ACHN (cell line): ENCODE measurements at places on chromosomes 6 and 20.

DNA sequence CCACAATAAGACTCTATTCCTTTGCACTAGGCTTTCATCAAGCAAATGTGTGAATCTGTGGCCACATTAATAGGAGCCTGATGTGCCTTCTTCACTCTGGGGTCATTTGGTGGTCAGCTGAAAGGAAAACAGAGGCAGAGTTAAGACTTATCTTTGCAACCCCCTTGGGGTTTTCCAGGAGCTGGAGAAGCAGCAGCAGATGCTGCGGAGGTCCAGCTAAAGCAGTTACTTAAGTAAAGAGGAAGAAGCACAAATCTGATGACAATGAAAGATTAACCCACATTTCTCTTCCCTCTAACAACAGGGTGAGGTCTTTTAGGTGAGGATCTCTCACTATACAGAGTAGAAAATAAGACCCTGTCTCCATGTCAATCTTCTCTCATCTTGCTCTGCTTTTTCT lies 45.4 kb upstream of the QKI start:
- no peak for DNase-seq

DNA sequence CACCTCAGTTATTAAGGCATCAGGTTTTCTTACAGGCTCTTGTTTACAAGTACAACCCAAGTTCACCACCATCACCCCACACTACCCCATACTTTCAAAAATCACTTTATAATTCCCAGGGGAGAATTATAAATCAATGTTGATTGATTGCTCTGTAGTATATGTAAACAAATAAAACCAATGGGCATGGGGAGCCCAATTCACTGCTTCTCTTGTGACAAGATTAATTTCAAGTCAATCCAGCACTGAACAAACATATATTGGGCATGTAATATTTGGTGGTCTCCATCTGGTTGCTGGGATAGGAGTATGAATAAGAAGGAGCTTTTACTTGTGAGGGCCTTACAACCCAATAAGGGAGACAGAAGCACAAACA lies 95.8 kb downstream of the CLVS2 start:
- no peak for DNase-seq

- DNase-seq = no peak
Measured at GRCh38 chr6:42973926-42974325, 5.1 kb downstream of the PEX6 start.

DNA sequence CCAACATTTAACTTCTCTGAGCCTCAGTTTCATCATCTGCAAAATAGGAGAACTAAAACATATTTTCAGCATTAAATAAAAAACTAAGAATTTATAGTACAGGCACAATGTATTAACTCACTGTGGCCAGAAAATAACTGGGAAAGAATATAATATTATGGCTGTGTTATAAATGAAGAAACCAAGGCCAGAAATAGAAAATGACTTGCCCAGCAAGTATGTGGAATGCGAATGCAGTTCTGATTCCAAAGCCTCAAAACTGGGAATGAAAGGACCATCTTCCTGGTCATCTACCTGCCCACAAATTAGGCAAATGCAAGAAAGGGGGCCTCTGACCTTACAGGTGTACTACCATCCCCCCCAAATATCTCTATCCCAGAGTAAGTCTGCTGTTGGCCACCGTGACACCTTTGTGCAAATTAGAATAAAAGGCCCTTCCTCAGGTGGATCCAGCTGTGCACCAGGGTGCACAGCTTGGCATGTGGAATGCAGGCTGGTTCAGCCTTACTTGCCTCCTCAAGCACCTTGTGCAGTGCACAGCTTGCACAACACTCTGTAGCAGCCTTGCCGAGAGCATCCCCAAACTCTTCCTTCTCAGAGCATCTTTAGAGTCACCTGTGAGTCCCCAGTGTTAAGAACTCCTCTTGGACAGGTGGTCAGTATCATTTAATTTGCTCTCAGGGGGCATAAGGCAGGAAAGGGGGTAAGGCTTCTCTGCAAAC lies 4.4 kb downstream of the SLC13A3 start:
- no peak for DNase-seq

DNA sequence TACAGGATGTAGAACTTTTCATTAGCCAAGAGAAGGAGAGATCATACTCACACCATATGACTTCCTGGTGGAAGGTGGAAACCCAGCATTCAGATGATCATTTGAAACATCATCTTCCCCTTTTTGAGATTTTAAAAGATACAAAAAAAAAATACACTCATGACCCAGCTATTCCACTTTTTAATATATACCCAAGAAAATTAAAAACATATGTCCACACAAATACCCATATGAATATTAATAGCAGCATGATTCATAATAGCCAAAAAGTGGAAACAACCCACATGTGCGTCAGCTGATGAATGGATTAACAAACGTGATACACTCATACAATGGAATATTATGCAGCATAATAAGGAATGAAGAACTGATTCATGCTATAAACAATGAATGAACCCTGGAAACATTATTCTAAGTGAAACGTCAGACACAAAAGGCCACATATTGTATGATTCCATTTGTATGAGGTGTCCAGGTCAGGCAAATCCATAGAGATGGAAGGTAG lies 130.0 kb upstream of the SGK1 start:
- DNase-seq = no peak

DNA sequence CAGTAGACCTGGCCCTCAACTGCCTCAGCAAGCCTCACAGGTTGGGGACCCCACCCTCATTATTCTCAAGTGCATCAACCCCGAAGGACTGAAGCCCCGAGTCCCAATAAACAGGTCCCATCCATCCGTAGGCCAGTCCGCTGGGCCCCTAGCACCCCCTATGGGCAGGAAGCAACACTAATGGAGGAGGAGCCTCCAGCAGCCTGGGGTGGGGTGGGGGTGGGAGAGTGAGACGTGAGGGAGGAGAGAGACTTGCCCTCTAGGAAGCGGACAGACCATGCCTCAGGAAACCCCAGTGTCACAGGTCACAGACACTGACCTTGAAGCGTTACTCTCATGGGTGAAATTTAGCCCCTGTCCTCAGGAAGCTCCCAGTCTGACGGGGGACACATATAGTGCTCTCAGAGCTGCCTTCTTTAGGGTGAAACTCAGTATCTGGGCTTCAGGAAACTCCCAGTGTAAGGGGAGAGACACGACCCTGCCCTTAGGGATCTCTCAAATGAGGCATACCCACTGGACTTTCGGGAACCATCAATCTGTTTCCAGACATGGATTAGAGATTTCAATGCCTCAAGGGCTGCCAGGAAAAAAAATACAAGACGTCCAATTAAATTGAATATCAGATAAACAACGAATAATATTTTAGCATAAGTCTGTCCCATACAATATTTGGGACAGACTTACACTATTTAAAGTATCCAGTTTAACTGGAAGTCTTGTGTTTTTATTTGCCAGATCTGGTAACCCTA lies 125.8 kb downstream of the MRPL14 start:
- DNase-seq = peak; percentile 34

DNA sequence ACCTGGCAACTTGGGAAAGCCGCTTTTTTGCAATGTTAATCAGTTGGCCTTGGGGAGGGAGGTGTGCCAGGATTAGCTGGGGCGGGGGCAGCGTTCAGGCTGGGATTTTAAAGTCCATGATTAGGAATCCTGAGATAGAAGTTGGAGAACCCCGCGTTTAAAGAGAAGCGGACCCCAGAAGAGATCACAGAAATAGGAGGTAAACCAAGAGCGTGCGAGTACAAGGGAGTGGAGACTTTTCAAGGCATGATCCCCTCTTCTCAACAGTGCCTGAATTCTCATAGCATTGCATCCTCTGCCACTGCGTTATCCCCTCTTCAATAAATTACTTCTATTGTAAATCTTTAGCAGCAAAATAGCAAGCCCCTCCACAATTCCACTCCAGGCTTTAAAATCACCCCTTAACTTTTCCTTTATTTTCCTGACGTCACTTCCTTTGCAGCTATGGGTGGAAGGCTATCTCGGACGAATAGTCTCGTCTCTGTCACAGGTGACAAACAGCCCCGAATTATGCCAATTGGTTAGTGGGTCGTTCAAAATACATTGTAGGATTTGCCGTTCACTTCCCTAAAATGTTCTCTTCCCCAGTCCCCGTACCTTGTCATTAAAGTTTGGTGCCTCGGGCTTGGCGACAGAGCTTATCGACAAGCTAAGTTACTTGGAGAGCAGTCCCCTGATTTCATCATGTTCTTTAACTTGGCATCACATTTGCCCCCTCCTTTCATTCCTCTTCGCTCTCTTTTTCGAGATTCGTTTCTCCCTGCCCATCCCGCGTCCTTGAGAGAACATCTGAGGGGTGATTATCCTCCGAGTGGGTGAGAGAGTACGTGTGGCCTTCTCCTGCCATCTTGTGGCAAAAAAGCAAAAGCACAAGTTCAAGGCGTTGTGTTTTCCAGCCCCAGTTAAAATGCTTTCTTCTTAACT lies 17.1 kb downstream of the OR2B2 start:
- peak; percentile 86 for DNase-seq

- no peak for DNase-seq
Measured at GRCh38 chr20:13526551-13526950, 112.2 kb downstream of the TASP1 start.

GRCh38 chr6:108966855-108967755 lies 118.9 kb downstream of the ARMC2 start:
- DNase-seq = no peak

DNA sequence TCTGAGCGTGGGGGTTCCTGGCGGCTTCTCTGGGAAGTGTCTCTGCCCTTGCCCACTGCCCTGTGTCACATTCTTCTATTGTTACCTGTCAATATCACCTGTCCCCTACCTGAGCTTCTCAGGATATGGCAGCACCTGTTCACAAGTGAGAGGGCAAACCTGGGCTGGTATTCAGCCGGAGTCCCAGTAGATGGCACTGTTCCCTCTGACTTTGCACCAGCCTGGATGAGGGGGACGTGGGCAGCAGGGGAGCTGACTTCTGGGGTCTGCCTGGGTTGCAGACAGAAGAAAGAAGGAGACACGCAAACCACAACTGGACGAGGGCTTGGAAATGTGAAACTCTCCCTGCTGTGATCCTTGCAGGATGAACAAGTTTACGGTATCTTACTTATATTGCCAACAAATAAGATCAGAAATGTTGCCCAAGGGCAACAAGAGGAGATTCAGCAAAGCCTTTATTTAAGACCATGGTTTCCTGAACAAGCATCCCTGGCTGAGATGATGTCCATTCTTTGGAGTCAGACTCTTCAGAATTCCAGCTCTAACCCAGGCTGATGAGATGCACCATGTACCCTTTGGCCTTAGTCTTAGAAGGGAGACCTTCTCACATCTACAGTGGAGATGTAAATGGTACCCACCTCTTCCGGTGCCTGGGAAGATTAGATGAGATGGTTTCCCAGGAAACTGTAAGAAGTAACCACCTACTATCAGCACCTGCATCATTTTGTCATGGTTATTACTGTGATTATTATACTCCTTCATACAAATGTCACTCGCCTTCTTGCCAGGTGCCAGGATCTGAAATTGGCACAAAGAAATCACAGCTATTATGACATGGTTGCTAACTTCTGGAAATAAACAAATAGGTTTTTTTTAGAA lies 400.0 kb upstream of the CDH4 start:
- peak; percentile 19 for DNase-seq

GRCh38 chr6:157989541-157990289 lies 8.1 kb downstream of the SYNJ2 start:
- DNase-seq = peak; percentile 71

DNA sequence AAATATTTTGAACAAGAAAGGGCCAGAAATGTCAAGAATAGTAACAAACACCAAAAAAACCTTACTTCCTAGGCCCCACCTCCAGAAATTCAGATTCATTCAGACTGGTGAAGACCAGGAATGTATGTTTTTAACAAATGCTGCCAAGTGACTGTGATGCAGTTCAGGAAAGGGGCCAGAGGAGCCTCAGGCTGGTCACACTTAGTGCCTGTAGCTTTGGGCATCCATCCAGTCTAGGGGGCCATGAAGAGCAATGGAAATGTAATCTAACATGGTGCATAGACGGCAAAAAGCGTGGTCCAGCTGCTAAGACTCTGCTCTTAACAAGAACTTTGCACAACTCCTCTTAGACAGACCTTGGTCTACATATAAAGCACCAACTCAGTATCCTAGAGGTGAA lies 7.1 kb downstream of the GJA1 start:
- no peak for DNase-seq

DNA sequence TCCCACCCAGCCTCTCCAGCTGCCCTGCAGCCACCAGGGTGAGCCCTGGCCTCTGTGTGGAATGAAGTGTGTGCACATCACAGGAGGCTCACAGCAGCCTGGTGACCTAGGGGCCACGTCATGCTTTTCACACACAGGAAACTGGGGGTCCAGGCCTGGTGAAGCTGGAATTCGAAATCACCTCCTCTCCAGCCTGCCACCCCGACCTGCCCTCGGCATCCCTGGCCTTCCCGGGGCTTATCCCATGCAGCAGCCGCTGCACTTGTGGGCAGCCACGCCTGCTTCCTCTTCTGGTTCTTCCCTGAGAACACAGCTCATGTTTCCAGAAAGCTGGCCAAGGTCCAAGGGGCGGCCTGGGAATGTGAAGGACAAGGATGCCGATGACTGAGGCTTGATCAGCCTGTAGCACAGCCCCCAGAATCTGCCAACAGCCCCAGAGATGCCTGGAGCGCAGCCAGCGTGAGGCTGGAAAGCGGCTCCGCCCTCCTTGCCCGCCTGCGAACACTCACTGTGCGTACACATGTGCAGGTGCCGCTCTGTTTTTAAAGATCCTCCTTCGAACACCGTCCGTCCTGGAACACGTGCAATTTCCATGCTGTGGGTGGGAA lies 4.2 kb upstream of the NTSR1 start:
- DNase-seq = peak; percentile 83

DNA sequence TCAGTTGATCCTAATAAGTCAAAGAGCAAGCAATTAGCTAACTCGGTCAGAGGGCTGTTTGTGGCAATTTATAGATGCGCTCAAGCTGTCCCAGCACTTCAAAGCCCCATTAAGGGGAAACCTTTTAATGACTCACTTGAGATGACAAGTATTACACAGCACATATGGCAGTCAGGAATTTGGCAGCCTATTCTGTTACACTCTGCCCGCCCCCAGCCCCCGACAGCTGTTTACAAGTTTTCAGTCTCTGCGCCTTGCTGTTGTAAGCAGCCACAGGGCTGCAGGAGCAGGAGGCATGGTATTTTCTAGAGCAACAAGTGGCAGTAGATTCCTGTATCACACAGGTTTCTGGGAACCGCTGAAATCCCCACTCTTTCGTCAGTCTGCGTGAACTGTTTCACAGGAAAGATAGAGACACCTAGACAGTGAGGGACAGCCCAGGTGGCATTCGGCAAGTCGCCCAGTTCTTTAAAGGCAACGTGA lies 263.0 kb downstream of the FOXC1 start:
- no peak for DNase-seq

DNA sequence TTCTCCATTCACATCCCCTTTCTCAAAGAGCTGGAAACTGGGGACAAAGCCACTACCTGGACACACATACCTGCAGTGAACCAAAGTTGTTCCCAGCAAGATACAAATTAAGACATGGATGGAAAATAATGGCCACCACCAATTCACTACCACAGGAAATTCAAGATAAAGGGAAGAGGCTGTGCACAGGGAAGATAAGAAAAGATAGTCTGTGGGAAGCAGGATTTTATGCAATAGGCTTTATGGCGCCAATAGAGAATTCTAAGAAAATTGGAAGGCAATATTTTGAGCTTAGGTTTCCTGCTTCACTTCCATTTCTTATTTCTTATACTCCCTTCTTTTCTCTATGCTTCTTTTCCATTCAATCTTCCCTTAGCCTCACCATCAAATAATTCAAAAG lies 9.9 kb downstream of the GPX6 start:
- DNase-seq = no peak

GRCh38 chr6:143060806-143061596 lies at the start of gene AIG1:
Gene AIG1 (plus strand): TSS chr6:143060889. CDS start chr6:143060926, 37 bp downstream.
- no peak for DNase-seq

GRCh38 chr6:56515081-56515905 lies 127.4 kb downstream of the DST start:
- no peak for DNase-seq
